Fibroblast of skin of abdomen (primary cell): ENCODE measurements at places on chromosomes 7 and 10.

DNA sequence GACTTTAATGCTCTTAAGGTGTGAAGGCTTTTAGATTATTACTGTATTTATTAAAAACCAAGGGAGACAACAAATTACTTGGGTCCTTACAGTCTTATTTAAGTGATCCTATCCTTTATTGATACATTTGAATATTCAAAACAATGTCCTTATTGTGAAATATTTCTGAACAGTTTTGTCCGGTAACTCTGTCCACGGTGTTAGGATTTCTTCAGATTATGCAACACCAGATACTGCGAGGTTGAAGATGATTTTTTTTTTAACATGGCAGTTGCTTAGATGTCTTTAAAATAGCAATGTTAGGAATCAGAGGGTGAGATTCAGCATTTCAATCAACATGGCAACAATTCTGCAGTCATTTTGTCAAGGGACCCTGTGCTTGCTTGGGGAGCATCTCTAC lies 176.5 kb downstream of the CSTF2T start:
- no peak for DNase-seq

DNA sequence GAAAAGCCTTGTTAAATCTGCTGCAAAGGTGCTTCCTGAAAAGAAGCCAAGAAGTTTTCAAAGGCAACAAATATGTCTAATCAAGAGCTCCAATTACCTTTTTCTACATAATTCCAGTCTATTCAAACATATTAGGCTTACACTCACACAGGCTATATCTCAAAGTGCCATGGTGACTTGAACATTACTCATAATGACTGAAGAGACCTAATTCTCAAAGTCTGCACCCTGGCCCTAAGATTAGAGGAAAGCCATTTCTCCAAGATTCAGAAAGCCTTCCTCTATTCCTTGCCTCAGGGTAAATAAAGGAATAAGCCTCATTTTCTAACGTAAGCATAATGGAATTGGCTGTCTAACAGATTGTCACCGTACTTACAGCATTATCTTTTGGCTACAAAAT lies 78.3 kb upstream of the THSD7A start:
- DNase-seq, result no peak

GRCh38 chr7:24777806-24778205 lies 20.5 kb upstream of the GSDME start:
- DNase-seq, result peak; percentile 24

GRCh38 chr7:41907444-41907843 lies 204.6 kb upstream of the INHBA start:
- no peak for DNase-seq

- DNase-seq, result peak; percentile 31
Measured at GRCh38 chr7:107025449-107026103, 18.9 kb upstream of the PRKAR2B start.

DNA sequence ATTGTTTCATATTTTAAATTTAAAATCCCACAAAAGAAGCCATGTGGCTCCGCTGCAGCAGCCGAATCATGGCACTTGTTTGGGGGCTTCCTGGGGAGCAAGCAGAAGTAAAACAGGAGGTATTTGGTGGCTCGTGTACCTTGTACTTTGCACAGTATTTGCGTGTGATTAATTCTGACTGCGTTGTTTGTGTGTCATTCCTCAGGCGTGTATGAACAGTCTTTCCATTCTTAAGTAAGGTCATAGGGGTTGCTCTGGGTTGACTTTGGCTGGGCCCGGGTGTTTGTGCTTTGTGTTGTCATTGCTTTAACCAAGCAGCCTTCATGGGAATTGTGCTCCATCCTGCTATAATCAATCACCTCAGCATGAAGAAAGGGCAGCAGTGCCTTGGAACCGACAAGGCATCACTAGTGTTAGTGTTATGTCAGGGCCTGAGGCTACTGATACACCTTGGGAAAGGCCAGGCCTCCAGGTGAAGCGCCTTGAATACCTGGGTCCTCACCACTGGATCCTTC lies 182.4 kb downstream of the ARHGAP21 start:
- no peak for DNase-seq

DNA sequence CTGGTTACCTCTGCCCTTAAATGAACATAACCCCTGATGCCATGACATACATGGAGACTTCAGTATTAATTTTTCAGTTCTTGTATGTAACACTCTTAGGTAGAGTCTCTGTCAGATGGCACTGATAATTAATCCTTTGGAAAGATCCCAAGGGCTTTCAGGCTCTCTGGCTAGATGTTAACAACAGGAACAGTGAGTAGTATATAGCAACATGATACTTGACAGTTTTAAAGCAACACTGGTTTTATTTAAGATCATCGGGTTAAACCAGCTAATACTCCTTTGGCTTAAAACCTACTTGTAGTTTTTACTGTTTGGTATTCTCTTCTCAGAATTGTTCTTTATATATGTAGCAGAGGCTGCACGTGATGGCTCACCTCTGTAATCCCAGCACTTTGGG lies 27.3 kb downstream of the AHCYL2 start:
- DNase-seq, result no peak

DNA sequence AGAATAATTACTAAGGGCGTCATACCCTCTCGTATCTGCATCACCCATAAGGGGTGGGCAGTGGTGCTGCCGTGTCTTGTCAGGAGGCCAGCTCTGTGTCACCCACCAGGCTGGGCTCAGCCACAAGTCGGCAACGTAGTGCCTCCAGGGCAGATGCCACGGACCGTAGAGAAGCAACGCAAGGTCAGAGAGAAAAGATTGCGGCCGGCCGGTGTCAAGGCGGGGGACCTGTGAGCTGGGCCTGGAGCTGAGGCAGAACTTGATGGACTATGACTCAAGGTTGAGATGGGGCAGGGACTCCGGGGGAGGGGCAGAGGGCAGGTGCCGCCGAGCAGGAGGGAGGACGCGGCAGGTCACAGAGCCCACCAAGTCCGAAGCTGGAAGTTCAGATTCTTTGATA lies 29.5 kb downstream of the FOXK1 start:
- DNase-seq, result no peak

DNA sequence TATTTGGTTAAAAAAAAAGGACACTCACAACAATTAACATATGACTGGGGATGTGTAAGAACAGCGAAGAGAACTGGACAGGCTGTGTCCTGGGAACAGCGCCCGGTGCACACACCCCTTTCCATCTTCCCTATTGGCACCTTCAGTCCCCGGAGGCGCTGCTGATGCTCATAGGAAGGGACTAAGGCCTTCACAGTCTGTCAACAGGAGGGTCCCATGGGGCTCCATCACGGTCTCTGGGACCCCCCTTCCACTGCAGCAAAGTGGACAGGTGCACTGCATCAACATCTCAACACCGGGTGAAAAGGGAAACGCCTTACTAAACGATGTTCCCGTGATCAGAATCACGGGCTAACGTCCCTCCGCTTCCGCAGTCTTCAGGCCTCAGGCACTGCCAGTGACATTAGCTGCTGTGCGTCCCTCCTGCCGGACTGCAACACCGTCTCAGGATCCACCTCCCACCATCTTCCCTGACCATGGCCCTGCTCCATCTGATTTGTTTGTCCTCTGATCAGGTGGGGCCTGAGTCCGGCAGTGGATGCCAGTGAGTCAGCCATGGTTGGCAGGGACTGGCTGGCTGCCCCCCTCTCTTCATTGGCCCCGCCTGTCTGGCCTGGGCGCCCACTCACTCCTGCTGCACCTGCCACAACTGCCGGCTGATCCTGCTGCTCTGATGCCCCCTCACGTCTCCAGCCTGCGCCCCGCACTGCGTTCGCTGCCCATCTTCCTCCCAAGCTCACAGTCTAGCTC lies 614.7 kb downstream of the DNAJB6 start:
- DNase-seq, result no peak

DNA sequence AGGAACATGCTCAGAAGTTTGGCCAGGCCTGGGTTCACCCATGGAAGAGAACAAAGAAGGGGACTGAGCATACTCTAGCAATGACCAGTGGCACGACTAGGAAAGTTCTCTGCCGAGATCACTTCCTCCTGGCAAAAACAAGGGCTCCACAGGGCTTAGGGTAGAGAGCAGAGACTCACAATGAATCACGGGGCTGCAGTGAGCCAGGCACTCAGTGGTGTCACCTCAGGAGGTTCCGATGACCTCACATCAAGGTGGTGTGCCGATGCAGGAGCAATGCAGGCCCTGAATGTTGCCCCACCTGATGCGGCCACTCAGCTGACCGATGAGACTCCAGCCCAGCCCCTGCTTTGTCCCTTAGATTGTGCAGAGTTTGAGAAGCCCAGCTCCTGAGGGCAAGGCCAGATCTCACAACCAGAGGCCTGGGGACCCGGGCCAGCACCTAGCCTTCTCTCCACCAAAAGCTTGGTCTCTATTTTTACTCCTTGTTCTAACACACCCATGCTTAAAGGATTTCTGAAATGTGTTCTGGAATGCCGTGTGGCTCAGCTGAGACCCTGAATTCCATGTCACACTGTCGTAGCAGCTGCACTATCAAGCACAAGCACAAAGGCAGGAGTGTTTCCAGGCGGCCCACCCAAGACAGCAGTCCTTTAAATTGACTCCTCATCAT lies 60.9 kb downstream of the COBL start:
- no peak for DNase-seq
